ENCODE measurements at places on chromosomes 3 and 15. TPM values are rescaled to one million over a fixed set of nuclear protein-coding genes. Genes with fewer than 3 reads are reported as not detected.

KAT2B gene
- total RNA-seq: 146 TPM

TRIM42 gene
- total RNA-seq: not detected

TBC1D5 gene
- 41.4 TPM for total RNA-seq

B4GALT4 gene
- total RNA-seq: 17.3 TPM

ACKR4 gene
- not detected for total RNA-seq

CALML4 gene
- 16.3 TPM for total RNA-seq

TMEM44 gene
- total RNA-seq: 1.6 TPM

MSL2 gene
- total RNA-seq: 52.7 TPM

FBXO40 gene
- not detected for total RNA-seq

UCN2 gene
- total RNA-seq: not detected

CELF6 gene
- 0.98 TPM for total RNA-seq

HHATL gene
- total RNA-seq: not detected

ARID3B gene
- total RNA-seq: 46.7 TPM
